ENCODE measurements at places on chromosomes 2 and 18. TPM values are rescaled to one million over a fixed set of nuclear protein-coding genes. Genes with fewer than 3 reads are reported as not detected.
A peak's percentile ranks its signal among the peaks of the same experiment; 100 is the strongest.

DNA sequence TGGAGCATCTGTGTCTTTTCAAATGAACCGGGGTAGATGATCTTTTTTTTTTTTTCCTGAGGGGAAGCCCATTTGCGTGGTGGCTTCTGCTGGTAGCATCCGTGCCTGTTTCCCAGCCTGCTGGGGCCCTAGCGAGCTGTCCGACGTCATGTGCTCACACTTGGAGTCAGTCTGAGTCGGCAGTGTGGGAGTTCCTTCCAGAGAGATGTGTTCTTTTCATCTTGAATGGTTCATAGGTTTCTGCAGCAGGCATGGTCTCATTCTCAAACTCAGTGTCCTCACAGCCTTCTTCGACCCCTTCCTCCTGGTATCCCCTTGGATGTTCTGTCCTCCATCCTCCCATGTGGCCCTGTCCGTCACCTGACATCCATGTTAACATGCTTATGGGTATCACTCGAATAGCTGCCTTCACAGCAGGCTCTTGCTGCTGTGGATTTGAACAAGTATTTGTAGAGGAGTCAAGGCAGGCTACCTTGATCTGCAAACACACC is 51.0 kb downstream of the LDLRAD4 start:
- DNase-seq, result peak; percentile 31

DNA sequence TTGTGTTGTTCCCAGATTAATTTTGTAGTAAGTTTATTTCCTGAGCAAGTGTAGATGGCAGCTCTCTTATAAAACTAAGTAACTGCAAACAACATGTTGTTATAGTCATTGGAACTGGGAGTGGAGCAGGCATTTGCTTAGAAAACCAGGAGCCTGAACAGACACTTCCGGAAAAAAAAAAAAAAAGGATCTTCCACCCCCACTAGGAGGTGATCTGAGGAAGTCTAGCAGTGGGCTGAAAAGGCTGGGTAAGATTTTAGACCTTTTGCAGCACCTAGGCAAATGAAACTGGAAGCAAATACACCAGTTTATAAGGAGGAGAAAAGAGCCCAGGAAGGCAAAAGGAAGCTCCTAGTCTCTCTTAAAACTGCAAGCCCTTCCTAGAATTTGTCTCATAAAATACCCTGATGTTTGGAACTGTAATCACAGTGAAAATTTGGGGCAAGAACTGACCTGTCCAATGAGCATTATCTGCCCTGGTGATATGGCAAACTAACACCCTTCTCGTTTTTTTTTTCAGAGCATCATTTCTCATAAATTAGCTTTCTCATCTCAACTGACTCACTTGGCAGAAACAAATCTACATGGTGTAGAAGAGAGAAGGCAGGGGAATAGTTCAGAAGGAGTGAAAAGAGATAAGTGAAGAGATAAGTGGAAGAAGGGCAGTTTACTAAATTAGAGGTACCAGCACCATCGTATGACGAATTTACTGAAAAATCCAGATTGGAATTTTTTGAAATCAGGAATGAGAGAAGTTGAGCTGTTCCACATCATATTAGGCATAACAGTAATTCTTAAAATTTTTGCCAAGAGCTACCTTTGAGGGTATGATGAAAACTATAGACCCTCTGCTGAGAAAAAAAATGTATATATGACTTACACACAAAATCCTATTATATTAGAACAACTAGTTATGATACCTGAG is 4.2 kb upstream of the CCNYL1 start:
- DNase-seq, result no peak

DNA sequence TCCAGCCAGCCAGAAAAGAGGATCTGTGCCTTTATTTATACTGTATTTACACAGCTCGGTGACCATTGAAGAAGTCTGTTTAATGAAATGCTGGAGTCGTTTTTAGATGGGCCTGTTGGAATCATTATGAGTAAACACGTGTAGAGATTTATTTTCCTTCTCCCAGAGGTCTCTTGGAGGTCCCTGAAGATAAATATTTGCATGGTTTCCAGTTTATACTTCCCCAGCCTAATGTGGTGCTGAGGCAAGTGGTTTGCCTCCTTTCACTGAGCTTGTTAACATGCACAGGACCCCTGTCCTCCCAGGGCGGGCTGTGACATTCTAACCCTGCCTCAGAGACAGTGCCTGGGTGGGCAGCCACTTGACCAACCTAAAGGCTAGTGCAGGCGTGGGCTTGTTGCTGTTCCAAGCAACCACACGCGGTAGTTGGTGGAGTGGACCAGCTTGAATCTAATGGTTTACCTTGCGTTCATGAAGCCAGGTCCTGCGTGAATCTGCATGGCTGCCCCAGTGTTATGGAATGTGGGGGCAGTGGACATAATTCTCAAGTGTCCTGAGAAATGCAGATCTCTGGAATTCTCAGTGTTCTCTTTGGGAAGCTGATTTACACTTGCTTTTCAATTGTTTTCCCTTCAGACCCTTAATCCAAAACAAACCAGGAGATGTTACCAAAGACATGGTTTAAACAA is 130.2 kb upstream of the DLX2 start:
- DNase-seq, result no peak

- no peak for DNase-seq
These were observed 64.8 kb downstream of the KCNG2 start for GRCh38 chr18:79862562-79862961.

- no peak for DNase-seq
These were observed 1539.5 kb upstream of the CELF4 start for GRCh38 chr18:39105104-39105503.

GRCh38 chr2:152050915-152051314 is 47.9 kb downstream of the CACNB4 start:
- no peak for DNase-seq

DNA sequence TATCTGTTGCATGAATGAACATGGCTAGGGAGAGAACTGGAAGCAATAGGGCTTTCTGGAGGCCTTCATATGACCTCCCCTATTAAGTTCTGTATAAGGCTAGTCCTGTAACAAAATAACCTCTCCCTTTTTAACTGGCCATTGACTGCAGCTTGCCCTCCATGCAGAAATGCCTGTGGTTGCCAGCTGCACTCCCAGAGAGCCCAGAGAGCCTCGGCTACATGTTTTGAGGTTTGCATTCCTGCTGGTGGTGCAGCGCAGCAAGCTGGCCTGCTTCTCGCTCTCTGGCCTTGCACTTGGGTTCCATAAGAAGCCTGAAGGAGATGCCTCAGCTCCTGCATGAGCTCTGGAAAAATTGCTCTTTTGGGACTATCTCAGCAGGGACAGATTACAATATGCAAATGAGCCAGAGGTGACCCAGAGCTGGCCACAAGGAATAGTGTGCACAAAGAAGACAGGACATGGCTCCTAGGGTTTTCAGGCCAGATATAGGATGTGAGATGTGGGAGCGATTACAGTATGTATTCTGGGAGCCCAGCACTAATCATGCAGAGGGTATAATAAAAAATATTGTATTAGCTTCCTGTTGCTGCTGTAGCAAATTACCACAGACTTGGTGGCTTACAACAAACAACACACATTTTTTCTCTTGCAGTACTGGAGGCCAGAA is 186.7 kb downstream of the INSIG2 start:
- no peak for DNase-seq

- DNase-seq, result no peak
These were observed 53.3 kb downstream of the C1D start for GRCh38 chr2:68009526-68009925.

DNA sequence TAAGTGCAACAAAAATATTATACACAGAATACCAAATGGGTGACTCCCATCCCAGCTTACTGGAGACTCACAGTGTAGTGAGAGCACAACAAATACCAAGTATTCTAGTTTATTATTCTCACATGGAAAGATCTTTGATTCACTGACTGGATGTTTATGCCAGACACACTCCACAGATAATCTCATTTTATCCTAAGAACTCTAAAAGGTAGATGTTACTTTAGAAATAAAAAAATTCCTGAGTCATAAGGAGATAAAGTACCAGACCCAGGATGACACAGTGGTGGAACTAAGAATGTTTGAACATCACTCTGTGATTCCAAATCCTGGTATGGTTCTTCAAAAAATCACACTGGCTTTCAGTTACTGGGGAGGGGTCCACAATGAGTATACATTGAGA is 136.2 kb downstream of the CDH2 start:
- DNase-seq, result no peak

DNA sequence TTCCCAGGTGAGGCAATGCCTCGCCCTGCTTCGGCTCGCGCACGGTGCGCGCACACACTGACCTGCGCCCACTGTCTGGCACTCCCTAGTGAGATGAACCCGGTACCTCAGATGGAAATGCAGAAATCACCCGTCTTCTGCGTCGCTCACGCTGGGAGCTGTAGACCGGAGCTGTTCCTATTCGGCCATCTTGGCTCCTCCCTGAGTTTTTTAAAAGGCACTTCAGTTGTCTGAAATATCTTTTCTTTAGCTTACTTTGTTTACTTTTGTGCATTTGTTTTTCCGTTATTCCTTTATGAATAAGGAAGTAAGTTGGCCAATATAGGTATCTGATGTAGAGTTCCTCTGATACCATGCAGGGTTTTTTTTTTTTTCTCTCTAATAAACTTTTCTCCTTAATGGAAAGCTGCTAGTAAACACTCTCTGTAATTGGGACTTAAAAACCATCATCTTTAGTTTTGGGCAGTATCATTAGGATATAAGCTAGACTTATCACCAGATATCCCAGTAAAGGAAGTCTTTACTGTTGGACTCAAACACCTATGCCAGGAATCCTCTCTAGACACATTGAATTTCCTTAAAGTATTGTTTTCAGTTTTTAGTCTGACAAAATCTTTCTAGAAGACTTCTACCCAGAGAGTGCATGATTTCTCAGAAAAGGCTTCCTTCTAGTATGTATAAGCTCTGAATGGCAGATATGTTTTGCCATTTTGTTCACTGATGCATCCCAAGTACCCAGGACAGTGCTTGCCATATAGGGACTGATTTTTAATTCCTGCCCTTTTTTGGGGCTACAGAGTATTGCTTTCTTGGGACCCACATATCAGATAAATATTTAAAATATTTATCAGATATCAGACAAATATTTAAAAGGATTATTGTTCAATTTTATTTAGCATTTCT is 35.8 kb upstream of the DYSF start:
- no peak for DNase-seq

Gene DSEL
- total RNA-seq, result 1.9 TPM

Gene TGFA
- 51.3 TPM for total RNA-seq
